ENCODE measurements at places on chromosomes 3 and 15. TPM values are rescaled to one million over a fixed set of nuclear protein-coding genes. Genes with fewer than 3 reads are reported as not detected.

DNA sequence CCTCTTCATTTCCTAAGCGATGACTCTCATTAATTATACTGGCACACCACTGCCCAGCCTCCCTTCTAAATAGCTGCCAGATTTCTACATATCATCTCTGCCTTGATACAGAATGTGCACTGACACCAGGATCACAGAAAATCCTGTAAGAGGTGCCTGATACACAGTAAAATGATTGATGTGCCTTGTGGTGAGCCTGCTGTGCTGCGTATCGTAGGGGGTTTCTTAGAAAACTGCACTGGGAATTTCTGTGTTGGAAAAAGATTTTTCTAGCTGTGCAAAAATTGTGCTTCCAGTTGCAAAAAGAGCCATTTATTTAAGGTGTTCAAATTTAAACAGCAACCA lies 3.0 kb upstream of the PLCH1 start:
- no peak for DNase-seq

- no peak for DNase-seq
These were observed 70.7 kb upstream of the DCBLD2 start for GRCh38 chr3:98972155-98972554.

DNA sequence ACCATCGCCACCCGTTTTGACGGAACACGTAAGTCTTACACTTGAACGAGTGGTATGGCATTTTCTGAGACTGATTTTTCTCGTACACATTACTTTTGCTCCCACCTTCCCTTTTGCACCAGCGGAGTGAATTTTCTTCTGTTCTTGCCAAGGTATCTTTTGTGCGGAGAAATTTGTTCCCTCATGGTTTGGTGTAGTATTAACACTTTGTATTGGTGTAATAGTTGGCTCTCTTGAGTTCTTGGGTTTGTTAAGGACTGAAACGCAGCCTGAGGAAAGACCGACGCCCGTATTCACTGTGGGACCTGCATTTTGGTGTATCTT lies 420 bp downstream of the KCNH8 start:
- no peak for DNase-seq

SLC35G2 gene
- total RNA-seq: 5.7 TPM

GRCh38 chr15:47095833-47096232 lies 621.5 kb upstream of the SEMA6D start:
- no peak for DNase-seq

DNA sequence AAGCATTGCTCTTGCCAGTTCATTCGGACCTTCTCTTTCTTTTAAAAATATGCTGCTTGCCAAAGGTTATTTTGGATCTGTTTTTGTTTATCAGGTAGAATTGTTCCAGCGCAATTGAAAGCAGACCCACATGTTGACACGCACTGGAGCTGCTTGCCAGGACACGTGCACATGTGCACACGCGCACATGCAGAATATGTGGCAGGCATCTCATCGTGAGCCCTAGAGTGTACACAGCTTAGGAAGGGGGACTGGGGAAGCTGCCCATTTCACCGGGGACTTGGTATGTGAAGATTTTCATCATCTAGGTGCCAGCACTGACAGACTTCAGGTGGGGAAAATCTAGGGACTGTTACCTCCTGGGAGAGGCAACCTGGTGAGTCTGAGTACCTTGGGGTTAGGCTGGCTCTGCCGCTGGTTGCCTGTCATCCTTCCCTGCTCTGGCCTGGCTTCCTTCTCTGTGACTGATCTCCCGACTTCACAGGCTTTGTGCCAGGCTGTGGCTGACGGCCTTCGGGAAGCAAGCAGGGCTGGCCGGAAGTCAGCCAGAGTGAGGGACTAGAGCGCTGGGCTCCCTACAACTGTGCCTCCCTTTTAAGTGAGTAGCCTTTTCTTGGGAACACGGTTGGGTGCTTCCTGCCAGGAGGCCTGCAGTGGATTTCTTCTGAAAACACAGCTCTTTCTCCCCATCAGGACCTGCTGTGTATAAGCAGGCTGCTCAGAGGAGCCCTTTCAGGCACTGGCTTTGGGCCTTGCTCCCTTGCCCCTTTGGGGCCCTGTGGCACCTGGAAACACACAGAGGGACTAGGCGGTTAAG lies 129.3 kb downstream of the EEFSEC start:
- DNase-seq: no peak

- no peak for DNase-seq
These were observed 15.3 kb upstream of the COLQ start for GRCh38 chr3:15536856-15537255.

PLEKHO2 gene
- total RNA-seq: 68.3 TPM
